ENCODE measurements at places on chromosomes 4 and X.

DNA sequence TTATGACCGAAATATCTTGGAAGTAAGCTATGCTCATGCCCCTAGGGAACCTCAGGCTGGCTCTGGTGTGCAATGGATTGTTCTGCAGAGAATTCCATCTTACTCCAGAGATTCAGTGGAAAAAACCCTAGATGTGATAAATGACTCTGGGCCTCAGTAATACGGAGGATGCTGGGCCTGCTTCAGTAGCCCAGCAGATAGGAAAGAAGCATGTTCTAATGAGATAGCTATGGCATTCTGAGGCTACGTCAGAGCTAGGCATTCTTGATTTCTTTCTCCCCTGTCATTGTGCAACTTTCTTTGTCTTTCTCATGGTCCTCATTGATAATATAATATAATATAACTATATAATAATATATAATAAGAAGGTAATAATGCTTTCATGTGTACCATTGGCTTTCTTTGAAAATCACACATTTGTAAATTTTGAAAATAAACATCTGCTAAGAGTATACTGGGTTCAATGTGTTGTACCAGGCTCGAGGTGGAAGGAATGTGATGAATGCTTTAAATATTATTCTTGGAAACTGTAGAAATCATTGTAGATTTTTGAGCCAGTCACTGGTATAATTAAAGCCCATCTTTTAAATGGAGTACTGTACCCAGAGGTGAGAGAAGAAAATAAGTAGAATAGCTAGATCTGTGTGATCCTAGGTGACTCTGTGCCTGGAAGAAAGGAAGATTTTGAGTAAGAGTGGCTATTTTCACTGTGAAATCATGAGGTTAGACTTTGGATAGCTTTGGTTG lies 152.0 kb downstream of the IL15 start:
- DNase-seq, result peak; percentile 50

DNA sequence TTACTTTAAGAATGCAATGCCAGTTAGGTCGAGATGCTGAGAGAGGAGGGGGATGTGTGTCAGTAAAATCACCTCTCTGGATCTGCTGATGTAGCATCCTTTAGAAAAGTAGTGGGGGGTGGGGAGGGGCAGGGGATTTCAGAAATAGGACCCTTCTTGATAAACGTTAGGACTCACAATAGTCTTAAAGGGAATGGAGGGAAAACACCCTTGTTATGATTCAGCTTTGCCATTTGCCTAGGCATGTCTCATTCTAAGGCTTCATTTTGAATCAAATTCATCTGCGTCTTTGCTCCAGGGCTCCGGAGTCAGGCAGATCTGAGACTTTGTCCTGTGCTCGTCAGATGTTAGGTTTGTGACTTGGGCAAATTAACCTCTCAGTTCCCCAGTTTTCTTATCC lies 879 bp downstream of the SH2D1A start:
- no peak for DNase-seq

- peak; percentile 85 for DNase-seq
Observed at GRCh38 chrX:74421036-74421739, at the start of gene SLC16A2. Gene SLC16A2 (plus strand): TSS chrX:74421493. CDS start chrX:74421638, 145 bp downstream.

GRCh38 chr4:99379571-99379970 lies 27.0 kb upstream of the ADH1C start:
- DNase-seq, result peak; percentile 28

DNA sequence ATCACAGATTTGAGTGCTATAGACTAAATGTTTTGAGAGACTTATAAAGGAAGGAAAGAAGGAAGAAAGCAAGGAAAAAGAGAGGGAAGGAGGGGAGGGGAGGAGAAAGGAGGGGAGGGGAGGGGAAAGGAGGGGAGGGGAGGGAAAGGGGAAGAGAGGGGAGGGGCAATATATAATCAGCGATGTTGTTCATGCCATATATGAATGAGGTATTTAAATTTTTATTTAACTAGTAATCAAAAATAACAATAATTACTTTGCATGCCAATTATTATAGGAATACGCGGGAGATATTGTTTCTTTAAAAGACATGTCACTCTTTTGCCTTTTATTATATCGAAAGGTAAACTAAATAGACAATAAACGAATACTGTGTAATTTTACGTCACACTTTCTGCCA lies 1029.7 kb downstream of the FAT4 start:
- DNase-seq, result no peak

DNA sequence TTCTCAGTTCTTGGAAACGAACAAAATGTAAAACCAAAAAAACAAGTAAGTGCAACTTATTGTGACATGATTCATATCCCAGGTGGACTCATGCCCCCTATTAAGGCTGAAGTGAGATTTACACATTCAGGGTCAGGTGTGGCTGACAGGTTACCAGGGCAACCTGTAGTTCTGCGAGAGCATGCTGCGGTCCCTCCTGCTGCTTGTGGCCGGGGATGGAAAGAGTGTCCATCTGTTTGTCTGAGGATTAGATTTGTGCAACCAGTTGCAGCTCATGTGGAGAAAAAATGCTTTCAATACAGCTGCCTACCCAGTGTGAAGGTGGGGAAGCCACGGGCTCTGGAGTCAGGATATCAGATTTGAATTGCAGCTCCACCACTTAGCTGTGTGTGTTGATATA lies 78.8 kb downstream of the FAM184B start:
- DNase-seq, result no peak

GRCh38 chr4:41661442-41662076 lies 87.0 kb downstream of the PHOX2B start:
- DNase-seq, result peak; percentile 49

DNA sequence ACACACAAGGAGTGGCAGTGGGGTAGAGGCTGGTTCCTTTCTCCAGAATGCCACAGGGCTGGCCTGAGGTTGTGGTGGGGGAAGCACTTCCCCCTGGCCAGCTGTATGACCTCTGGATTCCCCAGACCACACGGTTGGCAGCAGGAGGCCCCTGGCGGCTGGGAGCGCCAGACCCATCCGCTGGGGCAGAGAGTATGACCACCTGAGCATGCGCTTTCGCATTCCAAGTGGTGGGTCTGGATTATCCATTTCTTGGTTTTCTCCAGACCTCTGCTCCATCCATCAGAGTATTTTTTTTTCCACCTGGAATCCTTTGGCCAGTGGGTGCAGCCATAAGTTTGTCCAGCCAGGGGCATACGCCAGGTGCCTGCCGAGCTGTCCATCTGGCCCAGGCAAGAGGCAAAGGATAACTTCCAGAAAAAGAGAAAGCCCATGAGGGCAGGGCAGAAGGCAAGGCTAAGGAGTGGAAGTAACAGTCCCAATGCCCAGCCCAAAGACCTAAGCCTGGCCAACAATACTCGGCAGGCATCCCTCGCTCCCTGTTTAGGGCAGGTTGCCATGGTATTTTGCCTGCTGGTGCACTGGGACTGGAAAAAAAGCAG lies 39.3 kb downstream of the NHSL2 start:
- DNase-seq, result no peak

GRCh38 chr4:147528054-147528453 lies 47.2 kb downstream of the EDNRA start:
- no peak for DNase-seq

DNA sequence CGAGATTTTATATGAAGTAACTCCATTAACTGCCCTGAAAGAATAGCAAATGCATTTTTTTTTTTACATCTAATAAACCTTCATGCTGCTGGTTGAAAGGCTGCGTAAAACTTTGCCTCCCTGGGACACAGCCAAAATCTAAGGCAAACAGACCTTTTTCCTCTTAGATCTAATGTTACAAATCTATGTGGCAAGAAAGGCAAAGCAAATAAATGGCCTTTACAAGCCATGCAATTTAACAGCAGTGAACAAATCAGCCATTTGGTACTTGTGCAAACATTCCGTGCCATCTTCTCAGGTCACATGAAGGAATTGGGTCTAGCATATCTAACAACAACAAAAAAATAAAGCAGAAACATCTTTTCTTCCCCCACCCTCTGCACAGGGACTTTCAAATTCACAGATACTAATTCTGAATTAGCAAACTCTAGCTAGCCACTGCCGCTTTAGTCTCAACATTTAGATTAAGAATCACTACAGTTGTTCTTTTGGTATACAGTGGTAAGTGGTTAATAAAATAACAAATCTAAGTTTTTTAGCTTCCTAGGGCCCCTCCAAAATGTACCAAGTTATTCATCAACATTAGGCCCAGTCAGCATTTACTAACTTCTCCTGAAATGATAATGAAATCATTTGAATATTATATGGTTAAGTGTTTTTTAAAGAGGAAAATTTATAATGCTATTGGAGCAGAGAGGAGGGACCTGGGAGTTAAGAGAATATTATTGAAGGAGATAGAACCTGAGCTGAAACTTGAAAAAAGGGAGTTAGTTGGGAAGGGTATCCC lies 593.8 kb downstream of the SMARCA1 start:
- DNase-seq, result no peak

DNA sequence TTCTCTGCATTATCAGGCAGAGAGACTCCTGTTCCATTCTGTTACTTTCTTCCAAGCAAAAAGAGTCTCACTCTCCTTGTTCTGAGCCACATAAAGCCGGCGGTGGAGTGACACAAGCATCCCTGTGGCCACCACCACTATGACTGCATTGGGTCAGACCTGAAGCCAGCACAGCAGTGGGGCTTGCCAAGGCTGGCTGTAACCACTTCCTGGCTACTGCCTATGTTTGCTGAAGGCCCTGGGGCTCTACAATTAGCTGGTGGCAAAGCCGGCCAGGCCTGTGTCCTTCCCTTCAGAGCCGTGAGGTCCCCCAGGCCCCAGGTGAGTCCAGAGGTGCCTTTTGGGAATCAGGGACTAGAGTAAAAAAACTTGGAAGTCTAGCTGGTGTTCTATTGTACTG lies 31.8 kb downstream of the PLAC8 start:
- DNase-seq, result no peak

- DNase-seq, result peak; percentile 48
Observed at GRCh38 chr4:140609548-140610425, 41.0 kb upstream of the UCP1 start.

DNA sequence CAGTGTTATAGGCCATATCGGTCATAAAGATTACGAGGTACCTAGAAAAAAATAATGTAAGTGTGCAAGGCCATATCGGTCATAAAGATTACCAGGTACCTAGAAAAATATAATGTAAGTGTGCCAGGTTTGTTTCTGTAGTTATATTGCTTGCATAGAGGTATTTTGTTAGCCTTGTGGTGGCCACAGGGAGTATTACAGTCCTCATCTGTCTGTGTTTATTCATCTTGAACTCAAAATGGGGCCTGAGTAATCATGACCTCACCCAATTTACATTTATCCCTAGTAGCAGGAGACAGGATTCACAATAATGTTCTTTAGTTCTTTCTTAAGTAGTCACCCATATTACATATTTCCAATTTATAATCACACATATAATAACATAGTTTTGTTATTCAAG lies 459.7 kb downstream of the MID1IP1 start:
- peak; percentile 70 for DNase-seq

- DNase-seq, result no peak
Observed at GRCh38 chrX:2781226-2781571, 29.4 kb downstream of the XG start.

GRCh38 chr4:93947286-93947685 lies 118.7 kb downstream of the ATOH1 start:
- no peak for DNase-seq

DNA sequence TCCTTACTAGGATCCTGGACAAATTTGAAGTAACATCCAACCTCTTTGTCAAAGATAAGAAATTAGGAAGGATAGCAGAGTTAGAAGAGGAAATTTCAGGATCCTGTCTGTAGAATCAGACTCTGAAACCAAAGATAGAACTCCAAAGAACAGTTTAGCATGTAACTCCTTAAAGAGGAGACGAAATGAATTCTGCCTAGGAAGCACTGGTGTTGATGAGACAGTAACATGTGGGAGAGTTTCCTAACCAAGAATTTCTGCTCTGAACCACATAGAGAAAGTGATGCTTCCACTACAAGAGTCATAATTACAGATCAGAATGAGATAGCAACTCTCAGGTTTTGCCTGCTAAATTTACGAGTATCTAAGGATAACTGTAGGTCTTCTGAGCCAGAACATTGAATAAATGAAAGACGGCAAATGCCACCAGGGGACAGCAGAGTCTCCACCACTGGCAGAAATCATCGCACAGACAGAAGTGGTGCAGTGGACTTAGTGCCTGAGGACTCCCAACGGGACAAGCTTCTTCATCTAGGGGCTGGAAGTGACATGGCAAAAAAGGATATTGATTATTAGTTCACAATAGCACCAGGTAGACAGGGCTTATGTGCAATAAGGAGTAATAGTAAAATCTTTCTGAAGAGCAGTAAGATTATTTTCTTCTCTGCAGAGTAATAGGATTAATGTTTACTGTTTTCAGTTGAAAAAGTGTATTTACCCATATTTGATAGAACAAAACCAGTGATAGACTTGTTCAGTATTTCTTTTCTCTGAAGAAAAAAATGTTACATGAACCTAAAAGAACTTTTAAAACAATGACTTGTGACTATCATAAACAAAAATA lies 6.7 kb upstream of the PPID start:
- peak; percentile 61 for DNase-seq

DNA sequence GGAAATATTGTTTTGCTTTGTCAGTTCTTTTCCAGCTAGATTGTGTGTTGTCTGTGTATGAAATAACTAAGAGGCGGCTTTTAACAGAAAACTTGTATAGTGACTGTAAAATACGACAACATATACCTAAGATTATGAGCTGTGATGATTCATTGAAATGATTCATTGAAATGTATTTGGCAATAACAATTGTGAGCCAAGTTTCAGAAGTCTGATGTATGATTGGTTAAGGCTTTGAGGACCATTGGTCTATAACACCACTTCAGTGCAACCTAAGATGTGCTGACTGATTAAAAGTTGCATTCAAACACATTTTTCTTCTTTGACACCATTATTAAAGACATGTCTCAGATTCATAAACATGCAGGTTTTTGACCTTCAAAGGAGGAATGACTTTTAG lies 76.6 kb downstream of the PTPN13 start:
- peak; percentile 80 for DNase-seq

GRCh38 chrX:3462166-3462508 lies 115.7 kb upstream of the MXRA5 start:
- peak; percentile 19 for DNase-seq

- no peak for DNase-seq
Observed at GRCh38 chrX:1126738-1127137, 85.7 kb downstream of the CRLF2 start.

- DNase-seq, result no peak
Observed at GRCh38 chr4:185728893-185729292, 83.1 kb downstream of the SORBS2 start.
